NCI-H748 treated with DMSO at 0.1 percent for 48 hours (cell line): ENCODE measurements at places on chromosomes 12 and 14.

DNA sequence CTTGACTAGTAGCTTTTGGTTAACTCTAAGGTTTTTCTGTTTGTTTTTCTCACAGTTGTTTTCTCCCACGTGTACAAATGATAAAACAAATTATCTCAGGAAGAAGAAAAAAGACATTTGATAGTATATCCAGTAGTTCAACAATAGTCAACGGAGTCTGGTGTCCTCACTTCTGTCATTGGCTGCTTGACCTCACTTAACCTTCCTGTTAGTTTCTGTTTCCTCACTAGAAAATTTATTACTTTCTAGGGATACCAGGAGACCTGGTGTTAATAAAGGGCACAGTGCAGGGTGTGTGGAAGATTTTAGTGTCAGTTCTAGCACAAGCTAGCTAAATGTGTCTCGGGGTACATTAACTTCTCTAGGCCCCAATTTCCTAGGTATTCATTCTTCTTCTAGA is 116.0 kb downstream of the PRKCH start:
- DNase-seq: no peak

GRCh38 chr14:60656686-60657455 is 7.6 kb upstream of the SIX1 start:
- peak; percentile 75 for DNase-seq

DNA sequence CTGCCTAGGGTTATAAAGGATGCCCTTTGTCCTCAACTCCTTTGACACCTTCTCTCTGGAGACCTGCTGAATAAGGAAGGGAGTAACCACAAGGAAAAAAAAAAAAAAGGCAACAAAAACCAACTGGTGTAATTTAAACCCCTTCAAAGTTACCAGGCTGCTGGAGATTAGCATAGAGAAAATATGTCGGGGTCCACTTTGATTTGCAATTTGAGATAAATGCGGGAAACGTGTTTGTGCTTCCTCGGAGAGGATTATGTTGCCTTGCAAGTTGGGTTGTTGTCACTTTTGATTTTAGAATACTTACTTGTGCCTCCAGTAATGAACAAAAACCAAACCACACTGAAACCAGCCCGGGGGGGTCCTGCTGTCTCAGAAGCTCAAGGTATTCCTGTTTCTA is 200.2 kb upstream of the MYL2 start:
- DNase-seq: no peak

GRCh38 chr12:65557438-65558181 is 266.7 kb upstream of the HMGA2 start:
- no peak for DNase-seq

- no peak for DNase-seq
These were observed 12.8 kb downstream of the DIP2B start for GRCh38 chr12:50517421-50518048.

DNA sequence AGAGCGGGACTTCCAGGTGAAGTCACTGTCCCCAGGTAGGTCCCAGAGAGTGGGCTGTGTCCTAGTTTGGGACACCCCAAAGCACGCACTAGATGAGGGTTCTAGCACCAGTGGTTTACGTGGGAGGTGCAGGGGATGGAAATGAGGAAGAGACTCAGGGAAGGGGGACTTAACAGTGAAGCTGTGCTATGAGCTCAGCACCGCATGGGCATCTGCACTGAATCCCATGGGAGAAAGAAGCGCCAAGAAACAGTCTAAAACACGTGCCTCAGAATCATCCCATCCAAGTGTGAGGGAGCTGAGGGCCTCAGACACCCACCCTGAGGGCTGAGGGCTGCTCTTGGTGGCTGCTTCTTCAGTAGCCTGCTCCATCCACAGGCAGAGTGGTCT is 71.5 kb upstream of the ZFP36L1 start:
- DNase-seq: no peak

DNA sequence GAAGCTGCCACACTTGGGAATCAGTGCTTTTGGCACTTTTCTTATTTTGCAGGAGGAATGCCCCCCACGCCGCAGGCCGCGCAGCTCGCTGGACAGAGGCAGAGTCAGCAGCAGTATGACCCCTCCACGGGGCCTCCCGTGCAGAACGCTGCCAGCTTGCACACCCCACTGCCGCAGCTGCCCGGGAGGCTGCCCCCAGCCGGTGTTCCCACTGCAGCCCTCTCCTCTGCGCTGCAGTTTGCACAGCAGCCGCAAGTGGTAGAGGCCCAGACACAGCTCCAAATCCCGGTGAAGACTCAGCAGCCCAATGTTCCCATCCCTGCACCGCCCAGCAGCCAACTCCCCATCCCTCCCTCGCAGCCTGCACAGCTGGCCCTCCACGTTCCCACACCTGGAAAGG is 32.3 kb downstream of the EP400 start:
- DNase-seq: no peak

DNA sequence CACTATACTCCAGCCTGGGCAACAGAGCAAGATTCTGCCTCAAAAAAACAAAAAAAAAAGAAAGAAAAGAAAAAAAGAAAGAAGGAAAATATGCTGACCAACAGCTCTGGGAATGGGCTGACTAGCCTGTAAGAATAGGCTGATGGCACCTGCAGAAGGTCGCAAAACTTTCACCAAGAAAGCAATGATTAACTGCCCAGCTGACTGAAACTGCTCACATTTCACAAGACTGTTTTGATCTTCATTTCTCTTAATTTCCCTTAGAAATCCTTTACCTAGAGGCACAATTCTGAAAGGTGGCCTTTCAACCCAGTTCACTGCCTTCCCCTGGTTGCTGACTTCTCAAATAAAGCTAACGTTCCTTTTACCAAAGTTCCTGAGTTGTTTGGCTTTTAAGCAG is 12.4 kb downstream of the BEST3 start:
- no peak for DNase-seq

GRCh38 chr12:66117242-66117641 is 13.3 kb downstream of the LLPH start:
- no peak for DNase-seq

- DNase-seq: no peak
These were observed 6.4 kb downstream of the CSRP2 start for GRCh38 chr12:76872415-76872814.

- peak; percentile 41 for DNase-seq
These were observed 214.5 kb downstream of the PAH start for GRCh38 chr12:102702447-102703114.

DNA sequence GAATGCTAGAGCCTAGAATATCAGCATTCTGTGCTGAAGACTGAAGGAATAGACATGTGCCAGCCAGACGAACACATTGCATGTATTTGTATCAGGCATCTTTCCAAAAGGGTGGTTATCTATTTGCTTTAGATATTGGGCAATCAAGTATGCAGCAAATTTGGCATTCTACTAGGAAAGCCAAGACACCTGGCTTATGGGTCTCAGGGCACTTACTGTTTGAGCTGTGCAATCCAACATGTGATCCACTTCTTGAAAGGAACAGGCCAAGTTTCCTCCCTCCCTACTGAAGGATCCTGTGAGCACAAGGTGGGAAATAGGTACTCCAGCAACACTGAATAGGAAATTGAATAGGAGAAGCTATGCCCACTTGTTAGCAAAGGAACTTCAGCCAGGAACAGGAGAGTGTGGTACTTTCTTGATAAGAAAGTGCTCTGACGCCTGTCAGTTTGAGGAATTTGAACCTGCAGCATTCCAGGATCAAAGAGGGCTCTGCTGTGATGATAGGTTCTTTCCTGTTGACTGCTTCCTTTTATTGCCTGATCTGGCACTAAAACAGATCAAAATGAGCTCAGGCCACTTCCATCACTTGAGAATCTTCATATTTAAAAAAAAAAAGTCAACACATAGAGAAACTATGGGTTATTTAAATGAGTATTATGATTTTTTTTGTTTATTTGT is 20.6 kb downstream of the OR6S1 start:
- DNase-seq: no peak

DNA sequence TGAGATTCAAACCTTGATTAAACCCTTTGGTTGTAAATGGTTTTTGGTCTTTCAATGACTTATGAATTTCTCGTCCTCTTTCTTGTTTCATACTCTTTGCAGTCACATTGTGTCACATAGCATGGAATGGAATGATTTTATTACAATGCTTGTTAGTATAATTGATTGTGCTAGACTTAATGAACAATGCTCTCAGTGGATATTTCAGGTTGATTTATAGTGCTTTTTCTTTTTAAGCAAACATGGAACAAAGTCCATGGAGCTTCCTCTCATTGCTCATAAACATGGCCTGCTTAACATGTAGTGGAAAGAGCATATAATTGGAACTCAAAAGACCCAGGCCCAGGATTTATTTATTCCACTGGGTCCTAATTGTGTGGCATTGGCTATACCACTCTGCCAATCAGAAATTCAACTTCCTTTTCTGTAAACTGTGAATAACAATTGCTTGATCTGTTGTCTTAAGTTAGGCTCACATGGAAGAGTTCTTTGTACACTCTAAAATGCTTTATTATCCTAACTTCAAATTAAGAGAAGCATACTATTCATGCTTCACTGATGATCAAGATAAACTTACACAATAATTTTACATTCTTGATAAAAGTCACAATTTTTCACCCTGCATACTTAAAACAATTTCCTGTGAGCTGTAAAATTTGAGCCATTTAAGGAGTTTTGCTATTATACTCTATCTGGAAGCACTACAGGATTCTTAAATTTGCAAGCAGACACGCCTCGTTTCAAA is 370.5 kb upstream of the PDE3A start:
- no peak for DNase-seq

- no peak for DNase-seq
These were observed 245.1 kb upstream of the ATXN7L3B start for GRCh38 chr12:74292351-74293194.

DNA sequence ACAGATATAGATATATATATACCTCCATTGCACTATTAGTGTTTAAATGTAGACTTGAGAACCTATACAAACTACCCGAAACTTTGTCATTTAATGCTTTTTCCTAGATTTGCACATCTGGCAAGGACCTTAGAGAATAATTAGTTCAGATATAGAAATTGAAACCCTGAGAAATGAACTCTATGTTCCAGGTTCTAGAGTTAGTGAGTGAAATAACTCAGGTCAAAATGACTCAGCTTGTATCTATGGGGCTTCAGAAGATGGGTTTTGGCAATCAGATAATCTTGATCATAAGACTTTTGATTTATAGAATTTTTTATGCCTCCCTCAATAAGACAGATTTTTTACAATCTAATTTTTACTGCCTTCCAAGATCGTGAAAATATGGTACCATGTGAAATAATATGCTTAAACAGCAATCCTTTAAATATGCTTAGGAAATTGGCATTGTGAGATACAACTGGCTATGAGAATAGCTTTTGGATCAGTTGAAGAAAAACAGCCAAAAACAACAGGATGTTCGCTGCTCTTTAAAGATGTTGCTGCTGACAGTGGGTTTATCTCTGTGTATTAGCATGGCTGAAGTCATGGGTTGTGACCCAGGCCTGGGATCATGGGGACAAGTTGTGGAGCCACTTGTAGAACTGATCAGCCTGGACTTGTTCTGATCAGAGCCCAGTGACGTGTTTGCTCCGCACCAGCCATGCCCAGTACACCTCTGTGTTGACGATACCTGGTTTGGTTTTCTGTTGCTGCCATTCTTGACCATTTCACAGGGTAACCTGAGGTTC is 63.6 kb downstream of the TTLL5 start:
- DNase-seq: no peak

DNA sequence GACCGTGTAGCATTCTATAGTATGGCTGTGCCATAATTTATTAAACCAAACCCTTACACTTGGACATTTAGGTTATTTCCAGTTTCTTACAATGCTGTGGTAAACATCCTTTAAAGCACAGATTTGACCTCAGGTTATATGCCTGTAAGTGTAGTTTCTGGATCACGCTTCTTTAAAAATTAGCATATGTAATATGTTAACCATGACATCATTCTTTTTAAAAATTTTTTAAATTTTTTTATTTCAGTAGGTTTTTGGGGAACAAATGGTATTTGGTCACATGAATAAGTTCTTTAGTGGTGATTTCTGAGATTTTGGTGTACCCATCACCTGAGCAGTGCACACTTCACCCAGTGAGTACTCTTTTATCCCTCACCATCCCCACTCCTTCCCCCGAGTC is 18.3 kb downstream of the SAMD4A start:
- DNase-seq: no peak

GRCh38 chr12:5480218-5480937 is 48.5 kb downstream of the NTF3 start:
- DNase-seq: peak; percentile 63

- no peak for DNase-seq
These were observed 14.7 kb upstream of the MFAP5 start for GRCh38 chr12:8677362-8677761.

DNA sequence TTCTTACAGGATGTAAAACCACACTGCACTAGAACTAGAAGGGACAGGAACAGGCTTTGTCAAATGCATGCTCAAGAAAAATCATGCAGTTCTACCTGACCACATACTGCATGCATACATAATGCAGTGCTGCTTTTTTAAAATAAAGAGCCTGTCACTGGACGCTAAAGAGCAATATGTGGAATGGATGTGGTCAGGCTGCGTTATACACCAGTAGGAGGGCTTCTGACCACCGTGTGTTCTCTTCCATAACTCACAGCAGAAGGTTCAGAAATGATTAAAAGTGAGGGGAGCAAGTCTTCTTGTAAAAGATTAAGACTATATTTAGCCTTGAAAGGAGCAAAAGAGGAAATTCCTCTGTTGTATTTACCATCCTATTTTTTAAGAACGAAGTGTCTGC is 392.0 kb downstream of the EMP1 start:
- DNase-seq: no peak
